ENCODE measurements at places on chromosomes 6 and 20.

GRCh38 chr6:137323860-137324259 is 104.7 kb upstream of the IFNGR1 start:
- DNase-seq, result peak; percentile 55

DNA sequence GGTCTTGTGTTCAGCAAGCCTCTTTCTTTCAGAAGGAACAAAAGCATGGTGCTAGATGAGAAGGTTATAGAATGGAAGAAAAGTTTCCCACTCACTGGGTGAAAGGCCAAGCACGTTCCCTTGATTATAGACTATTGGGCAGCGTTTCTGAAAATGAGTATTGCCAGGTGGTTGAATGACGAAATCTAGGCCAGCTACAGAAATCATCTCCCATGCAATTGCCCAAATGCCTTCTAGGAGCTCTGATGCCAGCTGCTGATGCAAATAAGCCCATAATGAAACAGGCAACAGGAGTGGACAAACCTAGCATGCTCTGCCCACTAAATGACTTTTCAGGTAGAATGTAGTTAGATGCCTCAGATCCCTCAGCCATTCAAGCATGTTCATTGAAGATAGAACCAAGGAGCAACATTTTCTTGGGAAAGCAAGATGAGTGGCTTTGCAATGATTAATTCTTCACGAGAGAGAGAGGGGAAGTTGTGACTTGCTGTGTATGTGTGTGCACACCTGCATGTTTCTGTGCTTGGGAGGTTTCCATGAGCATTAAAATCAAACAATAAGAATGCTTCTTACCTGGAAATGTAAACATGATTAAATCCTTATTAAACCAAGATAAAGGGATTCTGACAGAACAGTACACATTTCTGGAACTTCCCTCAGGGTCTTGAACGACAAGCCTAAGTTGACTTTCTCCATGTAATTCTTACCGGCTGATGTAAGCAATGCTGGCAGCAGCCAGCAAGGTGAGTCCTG is 43.6 kb downstream of the ADTRP start:
- DNase-seq, result no peak

- DNase-seq, result no peak
These were observed 42.0 kb upstream of the KCNQ5 start for GRCh38 chr6:72579865-72580264.

DNA sequence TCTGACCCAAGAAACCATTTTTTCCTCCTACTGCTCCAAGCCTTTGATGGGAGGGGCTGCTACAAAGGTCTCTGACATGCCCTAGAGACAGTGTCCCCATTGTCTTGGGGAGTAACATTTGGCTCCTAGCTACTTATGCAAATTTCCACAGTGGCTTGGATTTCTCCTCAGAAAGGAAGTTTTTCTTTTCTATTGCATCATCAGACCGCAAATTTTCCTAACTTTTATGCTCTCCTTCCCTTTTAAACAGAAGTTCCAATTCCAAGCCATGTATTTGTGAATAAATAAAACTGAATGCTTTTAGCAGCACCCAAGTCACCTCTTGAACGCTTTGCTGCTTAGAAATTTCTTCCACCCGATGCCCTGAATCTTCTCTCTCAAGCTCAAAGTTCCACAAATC is 51.0 kb downstream of the SLC22A2 start:
- no peak for DNase-seq

DNA sequence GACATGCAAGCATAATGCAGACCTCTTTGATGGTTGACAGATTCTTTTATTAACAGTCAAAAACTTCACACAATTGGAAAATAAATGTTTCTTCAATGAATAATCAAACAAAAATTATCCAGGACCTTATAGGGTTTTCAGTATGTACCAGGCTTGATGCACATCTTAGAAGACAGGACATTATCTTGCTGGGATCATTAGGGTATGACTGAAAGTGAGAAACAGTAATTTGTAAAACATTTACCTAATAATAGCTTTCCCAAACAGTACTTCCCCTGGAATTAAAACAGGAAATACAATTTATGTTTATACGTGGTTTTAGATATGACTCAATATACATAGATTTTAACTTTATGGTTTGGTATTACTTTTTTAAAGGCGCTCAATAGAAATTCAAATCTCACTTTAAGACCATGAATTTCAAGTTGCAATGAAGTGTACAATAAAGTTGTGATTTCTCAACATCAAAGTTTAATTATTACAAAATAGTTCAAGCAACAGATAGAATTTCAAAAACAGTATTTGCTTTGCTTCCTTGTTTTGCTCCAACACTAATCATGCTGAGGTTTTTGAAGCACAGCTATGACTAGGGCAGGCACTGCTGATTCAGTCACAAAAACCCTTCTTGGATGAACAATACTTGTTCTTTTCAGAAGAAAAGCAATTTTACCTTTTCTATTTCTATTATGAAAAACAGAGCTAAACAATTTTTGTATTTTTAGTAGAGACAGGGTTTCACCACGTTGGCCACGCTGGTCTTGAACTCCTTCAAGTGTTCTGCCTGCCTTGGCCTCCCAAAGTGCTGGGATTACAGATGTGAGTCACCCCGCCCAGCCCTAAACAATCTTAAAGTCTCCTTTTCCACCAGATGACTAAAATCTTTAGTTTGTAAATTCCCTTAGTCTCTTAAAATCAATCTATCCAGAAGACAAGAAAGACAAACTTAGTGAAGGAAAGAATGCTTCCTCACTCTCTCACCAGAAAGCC is 13.7 kb downstream of the SOD2 start:
- DNase-seq, result no peak

GRCh38 chr6:49570474-49571079 is 20.1 kb downstream of the C6orf141 start:
- DNase-seq, result no peak

DNA sequence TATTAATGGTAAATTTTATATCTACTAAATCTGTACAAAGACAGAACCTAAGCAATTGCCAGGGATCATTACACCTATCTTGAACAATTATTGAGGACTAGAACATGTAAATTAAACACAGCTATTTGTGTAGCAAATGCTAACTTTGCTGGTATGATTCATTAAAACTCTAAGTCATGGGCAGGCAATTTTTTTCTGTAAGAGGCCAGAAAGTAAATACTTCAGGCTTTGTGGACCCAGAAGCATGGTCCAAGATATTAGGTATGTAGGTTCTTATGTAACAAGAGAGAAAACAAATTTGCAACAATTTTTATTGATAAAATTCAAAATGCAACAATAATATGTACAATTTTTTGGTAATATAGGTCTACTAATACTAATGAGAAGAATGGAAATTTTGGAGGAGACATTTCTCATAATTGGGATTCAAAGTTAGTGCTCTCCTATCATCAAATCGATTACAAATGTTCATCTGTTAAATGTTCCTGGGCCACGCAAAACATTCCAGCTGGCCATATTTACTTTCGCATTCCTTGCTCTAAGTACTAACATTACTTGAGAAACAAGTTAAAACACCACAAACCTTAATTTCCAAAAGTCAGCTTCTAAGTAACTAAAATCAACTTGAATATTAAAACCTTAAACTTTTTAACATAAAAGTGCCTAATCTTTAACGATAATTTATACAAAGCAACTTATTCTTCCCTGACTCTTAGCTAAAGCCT is 4.3 kb downstream of the TMEM30A start:
- DNase-seq, result no peak

GRCh38 chr6:98927534-98927933 is 20.2 kb downstream of the FBXL4 start:
- DNase-seq, result no peak

- DNase-seq, result peak; percentile 54
These were observed 11.3 kb upstream of the ZNF335 start for GRCh38 chr20:45983279-45983743.

- DNase-seq, result no peak
These were observed 7.2 kb upstream of the LCA5 start for GRCh38 chr6:79544299-79544927.

DNA sequence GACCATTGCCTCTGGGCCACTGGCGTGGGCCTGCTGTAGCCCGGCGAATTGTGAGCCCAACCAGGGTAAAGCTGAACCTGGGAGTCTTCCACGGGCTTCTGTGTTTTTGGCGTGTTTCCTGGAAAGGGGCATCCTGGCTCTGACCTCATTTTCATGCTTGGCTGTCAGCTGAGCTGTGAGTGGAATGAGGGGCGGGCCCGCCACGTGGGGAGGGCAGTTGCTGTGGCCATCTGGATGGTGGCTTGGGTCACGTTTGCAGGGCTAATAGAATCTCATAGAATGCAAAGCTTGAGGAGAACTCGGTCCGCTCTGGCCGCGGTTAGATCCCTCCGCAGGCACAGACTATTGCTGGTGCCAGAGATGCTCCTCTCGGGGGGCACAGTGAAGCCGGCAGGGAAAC is 263.0 kb downstream of the SMOC2 start:
- no peak for DNase-seq

DNA sequence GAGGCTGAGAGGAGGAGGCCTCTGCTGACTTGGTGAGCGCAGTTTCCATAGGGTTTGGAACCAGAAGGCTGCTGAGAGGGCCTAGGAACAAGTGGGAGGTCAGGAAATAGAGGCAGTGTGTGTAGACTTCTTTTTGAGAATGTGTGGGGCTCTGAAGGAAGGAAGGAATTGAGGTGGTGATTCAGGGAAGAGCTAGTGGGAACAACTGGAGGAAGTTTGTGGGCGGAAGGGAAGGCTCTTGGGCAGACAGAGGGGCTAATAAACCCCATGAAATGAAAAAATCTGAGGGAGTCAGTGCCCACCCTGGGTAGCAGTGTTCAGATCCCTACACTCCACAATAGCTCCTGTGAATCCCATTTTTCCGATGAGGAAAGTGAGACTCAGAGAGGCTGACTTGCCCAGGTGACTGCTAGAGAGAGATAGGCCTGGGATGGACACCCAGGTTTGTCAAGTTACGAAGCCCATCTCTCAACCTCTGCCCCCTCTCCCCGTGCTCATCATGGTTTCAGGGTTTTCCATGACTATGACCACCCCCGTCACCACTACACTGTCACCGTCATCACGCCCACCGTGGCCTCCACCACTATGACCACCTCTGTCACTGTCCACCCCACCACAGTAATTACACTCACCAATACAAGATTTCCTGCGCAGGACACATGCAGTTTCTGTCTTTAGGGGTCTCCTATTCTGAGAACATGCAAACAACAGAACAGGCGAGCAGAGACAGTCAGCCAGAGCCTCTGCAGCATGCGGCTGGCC is 106.4 kb downstream of the MRPL14 start:
- DNase-seq, result peak; percentile 38

- DNase-seq, result peak; percentile 86
These were observed 1.7 kb downstream of the NR2E1 start for GRCh38 chr6:108167449-108168089.

GRCh38 chr6:30818391-30818841 is 65.9 kb upstream of the DDR1 start:
- no peak for DNase-seq

DNA sequence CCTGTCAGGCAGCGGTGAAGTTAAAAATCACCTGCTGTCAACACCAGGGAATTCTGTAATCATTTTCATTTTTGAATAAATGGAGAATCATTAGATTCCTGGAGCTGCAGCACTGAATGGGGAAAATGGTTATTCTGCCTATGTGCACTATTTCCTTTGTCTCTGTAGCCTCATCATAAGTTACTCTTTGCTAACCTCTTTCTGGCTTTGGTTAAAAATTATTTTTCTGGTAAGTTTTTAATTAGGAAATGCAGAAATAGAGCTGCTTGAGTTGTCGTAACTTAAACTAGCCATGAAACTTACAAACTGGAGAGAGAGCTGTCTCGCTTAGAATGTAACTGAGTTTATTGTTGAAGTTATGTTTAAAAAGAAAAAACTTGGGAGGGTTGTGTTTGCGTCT is 28.8 kb downstream of the ZFAND3 start:
- DNase-seq, result no peak

DNA sequence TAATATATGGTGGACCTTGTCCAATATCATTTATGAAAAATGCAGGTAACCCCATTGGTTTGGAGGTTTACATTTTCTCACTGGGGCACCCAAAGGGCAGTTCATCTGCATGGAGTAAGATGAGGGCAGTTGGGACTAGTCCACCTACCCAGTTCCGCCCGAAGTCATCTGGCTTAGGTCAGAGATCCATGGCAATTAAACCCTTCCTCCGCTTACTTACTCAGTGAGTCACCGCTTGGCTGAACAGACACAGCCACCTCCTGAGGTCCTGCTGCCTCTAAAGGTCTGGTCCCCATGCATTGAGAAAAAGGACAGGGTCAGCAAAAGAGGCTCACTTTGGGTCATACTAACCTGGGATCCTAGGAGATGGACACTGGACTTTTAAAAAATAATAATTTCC is 102.9 kb upstream of the PRL start:
- no peak for DNase-seq

DNA sequence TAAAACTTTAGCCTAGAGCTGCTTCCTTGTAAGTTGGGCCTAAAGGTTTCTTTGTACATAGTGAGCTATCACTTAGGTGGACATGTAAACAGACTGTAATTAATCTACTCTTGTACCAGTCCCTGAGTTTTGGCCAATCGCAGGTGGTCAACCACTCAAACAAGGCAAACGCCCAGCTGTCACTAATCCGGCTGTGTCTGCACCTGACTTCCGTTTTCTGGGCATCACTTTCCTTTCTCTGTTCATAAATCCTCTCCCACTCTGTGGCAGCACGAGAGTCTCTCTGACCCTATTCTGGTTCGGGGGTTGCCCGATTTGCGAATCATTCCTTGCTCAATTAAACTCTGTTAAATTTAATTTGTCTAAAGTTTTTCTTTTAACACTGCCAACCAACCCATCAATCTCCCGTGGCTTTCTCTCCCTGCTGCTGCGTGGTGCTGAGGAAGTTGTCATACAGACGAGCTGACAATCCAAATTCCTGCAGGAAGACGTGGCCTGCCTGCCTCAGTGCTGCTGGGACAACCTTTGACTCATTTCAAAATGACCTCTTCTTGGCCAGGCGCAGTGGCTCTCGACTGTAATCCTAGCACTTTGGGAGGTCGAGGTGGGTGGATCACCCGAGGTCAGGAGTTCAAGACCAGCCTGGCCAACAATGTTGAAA is 206.3 kb downstream of the QKI start:
- peak; percentile 18 for DNase-seq

GRCh38 chr6:17012421-17013225 is 89.2 kb upstream of the STMND1 start:
- peak; percentile 77 for DNase-seq

DNA sequence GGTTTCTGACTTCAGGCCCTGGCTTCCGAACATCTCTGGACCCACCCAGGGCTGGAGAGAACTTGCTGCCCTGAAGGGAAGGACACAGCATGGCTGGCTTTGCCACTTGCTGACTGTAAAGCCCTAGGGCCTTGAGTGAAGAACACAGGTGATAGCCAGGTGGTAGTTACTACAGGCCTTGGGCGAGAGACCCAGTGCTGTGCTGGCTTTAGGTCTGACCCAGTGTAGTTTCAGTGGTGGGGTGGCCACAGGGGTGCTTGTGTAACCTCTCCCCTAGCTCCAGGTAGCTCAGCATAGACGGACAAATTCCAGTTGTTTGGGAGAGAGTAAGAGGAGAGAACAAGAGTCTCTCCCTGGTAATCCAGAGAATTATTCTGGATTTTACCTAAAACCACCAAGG is 27.1 kb downstream of the NCOA6 start:
- DNase-seq, result no peak

Data from endodermal cell (in vitro differentiated cells).